ENCODE measurements at places on chromosomes 12 and 14.

- DNase-seq = no peak
Observed at GRCh38 chr14:58491593-58491992, 64.1 kb downstream of the KIAA0586 start.

GRCh38 chr12:89589753-89590152 lies 63.9 kb upstream of the POC1B start:
- no peak for DNase-seq

DNA sequence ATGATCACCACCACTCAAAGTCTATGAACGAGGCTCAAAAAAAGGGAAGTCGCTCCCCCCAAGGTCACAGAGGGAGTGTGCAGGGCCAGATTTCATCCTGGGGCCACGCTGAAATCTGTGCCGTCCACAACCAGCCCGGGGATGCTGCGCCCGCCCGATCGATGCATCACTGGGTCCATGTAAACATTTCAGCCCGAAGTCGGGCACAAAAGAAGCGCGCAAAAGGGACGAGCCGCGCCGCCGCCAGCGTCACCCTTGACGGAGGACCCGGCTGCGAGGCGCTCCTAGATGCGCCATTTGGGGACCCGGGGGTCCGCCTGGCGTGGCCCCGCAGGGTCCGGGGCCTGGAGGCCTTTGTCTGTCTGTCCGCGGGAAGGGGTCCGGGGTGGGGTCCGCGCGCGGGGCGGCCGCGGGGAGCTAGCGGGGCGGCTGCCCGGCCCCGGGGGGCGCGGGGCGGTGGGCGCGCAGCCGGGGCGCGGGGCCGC lies 503 bp downstream of the FBXO21 start:
- peak; percentile 36 for DNase-seq

GRCh38 chr14:104882325-104882973 lies 17.4 kb downstream of the CEP170B start:
- peak; percentile 27 for DNase-seq

DNA sequence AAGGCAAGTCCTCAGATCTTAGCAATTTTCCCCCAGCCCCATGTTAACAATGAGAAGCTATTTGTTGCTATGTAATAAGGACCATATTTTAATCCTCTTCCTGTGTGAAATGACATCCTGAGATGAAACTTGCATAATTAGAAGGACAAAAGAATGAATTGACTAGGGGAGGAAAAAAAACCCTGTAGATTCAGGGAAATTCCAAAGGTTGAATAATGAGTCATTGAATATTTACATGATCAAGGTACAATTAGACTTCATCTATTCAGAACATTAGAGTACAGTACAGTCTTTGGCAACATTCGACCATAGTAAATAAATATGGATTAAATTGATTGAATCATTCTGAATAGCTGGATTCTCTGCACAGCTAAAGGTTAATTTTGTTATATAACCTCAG lies 9.4 kb downstream of the MYBPC1 start:
- DNase-seq = no peak

- DNase-seq = no peak
Observed at GRCh38 chr12:26467351-26467750, 272.0 kb downstream of the SSPN start.

DNA sequence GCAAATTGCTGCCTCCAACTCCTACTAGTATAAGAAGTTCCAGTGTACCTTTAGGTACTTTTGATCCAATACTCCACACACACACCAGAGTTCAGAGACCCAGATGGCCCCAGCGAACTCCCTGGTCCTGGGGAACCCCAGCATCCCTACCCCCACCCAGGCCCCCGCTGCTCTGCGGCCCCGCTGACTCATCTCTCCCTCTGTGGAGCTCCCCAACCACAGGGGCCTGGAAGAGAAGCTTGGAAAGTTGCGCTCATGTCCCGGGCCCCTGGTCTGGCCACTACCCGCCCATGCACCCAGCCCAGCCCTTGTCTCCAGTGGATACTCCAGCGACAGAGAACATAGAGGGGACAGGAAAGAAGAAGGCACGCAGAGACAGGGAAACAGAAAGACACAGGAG lies 4.2 kb upstream of the SP7 start:
- DNase-seq = no peak

DNA sequence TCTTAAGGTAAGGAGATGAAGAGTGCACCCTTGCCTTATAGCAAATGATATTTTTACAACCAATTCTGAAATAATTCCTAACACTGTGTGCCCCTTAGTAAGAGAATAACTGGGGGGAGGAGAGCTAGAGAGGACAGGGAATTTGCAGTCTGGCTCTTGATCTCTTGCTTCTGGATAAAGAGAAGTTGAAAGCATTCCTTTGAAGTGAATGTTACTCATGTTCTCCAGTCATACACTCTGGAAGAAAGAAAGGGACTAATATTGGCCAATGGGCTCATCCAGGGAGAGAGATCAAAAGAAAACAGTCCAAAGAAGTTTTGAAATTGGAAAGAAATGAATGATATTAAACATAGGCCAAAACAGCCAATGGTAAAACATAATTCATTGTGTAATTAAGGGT lies 25.3 kb downstream of the C12orf75 start:
- DNase-seq = no peak

DNA sequence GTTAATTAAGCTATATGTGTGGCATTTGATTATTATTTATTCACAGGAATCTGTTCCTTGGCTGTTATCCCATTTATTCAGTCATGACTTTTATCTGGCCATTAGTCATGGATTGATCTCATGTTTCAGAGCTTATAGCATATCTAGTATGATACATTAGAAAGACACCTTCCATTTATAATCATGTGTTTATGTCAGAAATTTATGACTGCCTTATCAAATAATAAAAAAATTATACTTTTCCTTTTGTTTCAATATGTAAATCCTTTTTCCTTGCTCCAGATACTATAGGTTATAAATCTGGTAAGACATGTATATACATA lies 248.0 kb upstream of the PDE3A start:
- DNase-seq = no peak

GRCh38 chr12:64793610-64794009 lies 30.8 kb upstream of the TBC1D30 start:
- DNase-seq = no peak

DNA sequence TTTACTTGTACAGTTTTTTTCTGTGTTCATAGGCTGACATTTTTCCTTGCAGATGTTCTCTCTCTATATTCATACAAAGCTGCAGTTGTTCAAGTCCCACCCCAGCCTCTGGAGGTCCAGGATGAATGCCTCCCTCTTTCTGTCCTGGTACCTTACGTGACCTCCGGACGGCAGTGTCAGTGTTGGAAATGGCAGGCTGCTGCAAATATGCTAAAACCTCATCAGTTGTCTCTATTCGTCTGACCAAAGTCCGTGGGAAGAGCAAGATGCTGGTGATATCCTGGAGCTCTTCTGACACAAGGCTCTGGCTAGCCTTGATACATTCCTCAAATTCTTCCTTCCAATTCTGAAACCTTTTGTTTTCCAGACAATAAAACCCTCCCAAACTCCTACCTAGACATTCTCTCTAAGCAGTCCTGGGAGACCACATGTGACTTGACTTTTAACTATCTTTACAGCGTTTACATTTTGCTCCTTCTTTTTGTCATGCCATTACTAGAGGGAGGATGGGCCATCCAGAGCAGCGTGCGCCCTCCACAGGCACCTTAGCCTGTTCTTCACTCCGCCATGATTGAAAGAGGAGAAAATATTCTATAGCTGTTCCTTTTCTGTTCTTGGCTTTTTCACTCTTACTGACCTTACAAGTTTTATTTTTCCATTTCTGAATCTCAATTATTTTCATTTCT lies 143.6 kb downstream of the RGS6 start:
- no peak for DNase-seq

GRCh38 chr12:103626498-103626897 lies 39.4 kb downstream of the STAB2 start:
- DNase-seq = no peak

GRCh38 chr14:33950320-33951182 lies at the start of gene EGLN3:
Gene EGLN3, minus strand, starts transcription at chr14:33951074. Its CDS starts 322 bp downstream, at chr14:33950752.
- DNase-seq = peak; percentile 78

GRCh38 chr12:104734541-104735095 lies 223.5 kb downstream of the SLC41A2 start:
- DNase-seq = no peak

DNA sequence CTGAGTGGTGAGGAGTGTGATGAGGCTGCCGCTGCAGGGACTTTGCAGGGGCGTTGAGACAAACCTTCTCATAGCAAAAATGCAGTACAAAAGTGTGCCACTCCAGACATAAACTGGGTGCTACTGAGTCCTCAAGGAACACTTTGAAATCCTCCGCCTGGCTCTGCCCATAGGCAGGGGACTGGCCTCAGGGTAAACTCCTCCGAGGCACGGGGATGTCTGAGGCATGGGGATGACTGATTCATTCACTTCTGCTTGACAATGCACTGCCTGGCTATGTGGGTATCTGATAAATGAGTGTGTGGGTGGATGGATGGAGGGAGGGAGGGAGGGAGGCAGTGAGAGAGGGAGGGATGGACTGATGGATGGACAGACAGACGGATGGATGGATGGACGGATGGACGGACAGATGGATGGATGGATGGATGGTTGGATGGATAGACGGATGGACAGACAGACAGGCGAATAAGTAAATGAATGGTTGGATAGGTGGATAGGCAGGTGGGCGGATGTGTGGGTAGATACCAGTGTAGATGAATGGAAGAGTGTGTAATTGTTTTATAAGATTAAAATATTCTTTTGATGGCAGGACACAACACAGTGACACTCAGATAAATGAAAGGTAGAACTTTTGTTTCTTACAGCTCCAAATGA lies 2.1 kb upstream of the BDKRB2 start:
- no peak for DNase-seq

DNA sequence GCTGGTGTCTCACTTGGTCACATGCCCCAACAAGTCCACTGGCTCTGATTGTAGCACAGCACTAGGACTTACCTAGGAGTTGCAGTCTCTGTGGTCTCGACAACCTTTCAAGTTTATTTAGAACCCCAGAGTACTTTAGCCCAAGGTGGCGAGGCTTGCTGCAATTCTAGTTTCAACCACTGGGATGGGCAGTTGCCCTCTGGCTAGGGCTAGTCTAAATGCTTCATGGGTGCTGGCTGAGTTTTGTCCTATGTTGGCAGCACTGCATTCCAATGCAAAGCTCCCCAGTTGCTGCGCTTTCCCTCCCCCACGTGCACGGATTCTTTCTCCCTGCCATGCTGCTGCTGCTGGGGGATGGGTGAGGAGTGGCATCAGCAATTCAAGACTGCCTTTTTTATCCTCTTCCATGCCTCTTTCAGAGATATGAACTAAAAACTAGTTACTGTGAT lies 207.9 kb downstream of the SYNE2 start:
- peak; percentile 35 for DNase-seq

DNA sequence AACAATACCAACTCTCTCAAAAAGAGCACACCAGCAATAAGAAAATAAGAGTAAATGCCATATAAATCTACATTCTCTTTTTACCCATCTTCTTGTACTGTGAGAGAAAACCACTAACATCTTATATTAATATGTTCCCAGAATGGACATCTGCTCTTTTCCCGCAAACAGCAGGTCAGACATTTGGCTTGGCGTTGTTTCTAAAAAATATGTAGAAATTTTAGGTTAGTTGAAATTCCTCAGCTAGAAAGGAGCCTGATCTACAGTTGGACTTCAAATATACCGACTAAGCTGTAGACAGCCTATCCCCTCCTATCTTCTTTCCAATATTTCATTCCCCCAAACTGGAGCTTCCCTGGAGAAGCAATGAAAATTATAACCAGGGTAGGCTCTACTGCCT lies 88.7 kb downstream of the PPP2R5E start:
- no peak for DNase-seq

- DNase-seq = no peak
Observed at GRCh38 chr14:70847406-70848090, 38.2 kb upstream of the MAP3K9 start.

DNA sequence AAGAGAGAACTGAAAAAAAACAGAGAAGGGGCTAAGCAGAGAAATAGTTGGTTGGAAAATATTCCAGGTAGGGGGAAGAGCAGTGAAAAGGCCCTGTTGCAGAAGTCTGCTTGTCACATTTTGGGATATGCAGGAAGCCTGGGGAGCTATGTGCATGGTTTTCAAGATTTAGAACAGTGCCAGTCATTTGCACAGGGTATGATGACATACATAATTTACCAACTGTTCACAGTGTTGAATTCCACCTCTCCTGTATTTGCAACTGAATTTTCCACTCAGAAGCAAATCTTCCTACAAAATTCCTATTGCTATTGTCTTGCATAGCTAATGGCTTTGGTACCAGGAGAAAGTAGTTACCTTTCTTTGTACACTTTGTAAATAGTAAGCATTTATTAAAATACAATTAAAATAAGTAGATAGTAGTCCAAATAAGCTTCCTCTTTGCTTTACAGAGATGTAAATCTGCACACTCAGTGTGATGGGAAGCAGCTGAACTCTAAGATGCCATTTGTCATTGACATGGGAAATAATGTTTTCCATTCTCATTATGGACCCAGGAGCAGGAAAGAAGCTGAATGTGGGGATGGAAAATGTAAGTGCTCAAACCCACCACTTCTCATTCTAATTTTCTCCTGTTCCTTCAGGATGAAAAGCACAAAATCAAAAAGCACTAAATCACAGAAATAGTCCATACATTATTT lies 177.4 kb downstream of the BTG1 start:
- DNase-seq = no peak

GRCh38 chr12:14954269-14954668 lies 7.1 kb downstream of the ARHGDIB start:
- DNase-seq = no peak

GRCh38 chr12:12011880-12012260 lies 58.9 kb upstream of the BCL2L14 start:
- DNase-seq = no peak

DNA sequence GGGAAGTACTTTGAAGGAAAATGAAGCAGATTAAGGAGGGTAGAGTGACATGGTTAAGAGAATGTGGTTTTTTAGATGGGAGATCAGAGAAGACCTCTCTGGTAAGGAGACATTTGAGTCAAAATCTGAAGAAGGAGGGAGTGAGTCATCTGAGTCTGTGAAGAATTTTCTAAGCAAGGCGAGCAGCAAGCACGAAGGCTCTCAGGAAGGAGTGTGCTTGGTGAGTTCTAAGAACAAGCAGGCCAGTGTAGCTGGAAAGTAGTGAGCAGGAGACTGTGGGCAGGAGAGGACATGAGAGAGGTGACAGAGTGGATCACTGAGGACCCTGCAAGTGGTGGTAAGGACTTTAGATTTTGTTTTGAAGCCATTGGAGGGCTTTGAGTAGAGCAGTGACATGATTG lies 76.3 kb upstream of the FUT8 start:
- DNase-seq = peak; percentile 95

- DNase-seq = no peak
Observed at GRCh38 chr12:20493934-20494333, 125.6 kb downstream of the PDE3A start.

DNA sequence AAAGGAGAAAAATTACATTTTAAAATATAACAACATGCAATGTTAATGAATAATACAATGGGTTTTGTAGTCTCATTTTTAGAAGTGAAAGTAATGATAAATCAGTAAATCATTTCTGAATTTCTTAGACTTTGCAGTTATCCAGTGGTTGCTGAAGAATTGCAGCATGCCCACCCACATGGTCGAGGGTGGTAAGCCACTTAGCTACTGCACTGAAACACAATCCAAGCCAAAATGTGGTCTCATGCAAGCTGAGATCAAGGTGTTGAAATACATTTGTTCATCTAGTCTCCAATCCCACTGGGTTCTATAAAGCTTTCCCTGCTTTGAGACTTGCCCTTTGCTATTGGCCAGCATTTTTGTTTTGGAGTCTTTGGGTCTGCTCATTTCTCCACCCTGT lies 247.9 kb downstream of the NELL2 start:
- no peak for DNase-seq

- DNase-seq = peak; percentile 47
Observed at GRCh38 chr12:80412343-80412953, 31.6 kb upstream of the PTPRQ start.

GRCh38 chr14:20688167-20688839 lies at the start of gene ANG:
Gene ANG, plus strand, starts transcription at chr14:20688764. Its CDS starts 4,801 bp downstream, at chr14:20693565.
- no peak for DNase-seq
